ENCODE measurements at places on chromosomes 1 and 21.

GRCh38 chr1:161193561-161194235 is 5.2 kb downstream of the ADAMTS4 start:
- no peak for DNase-seq

GRCh38 chr1:7223334-7224080 is 438.3 kb downstream of the CAMTA1 start:
- DNase-seq = no peak

GRCh38 chr21:37534431-37534830 is 167.9 kb downstream of the DYRK1A start:
- DNase-seq = no peak

DNA sequence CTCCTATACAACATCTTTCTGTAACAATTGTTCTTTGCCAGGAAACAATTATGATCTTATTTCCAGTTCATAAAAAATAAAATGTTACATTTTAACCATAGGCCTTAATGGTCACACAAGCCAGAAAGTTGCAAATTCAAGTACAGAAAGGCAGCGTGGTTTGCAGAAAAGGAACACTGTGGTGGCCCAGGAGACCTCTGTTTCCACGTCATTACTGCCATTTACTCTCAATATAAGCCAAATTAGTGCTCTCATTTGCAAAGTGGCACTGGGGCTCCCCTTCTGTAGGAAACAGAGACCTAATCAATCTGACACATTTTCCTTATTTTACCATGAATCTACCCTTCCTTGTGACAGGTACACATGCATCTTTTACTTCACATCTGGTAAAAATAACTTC is 79.3 kb upstream of the TLR5 start:
- no peak for DNase-seq

- no peak for DNase-seq
Observed at GRCh38 chr1:163072658-163073057, 3.5 kb downstream of the RGS4 start.

GRCh38 chr1:161260376-161261260 is 2.1 kb downstream of the PCP4L1 start:
- DNase-seq = peak; percentile 62

DNA sequence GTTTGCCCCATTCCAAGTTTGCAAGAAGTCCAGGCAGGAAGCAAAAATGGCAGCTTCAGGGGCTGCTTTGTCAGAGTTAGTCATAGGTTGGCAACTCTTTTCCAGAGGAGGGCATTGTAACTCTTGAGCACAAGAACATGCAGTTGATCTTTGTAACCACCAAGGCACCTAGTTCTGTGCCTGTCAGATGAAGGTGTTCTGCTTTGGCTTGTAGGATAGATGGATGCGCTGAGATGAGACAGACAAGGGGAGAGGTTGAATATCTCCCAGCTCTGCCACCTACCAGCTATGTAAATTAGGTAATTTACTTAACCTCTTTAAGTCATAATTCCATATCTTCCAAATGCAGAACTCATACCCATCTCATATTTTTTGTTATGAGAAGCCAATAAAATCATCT is 89.3 kb downstream of the ZNF648 start:
- DNase-seq = no peak

DNA sequence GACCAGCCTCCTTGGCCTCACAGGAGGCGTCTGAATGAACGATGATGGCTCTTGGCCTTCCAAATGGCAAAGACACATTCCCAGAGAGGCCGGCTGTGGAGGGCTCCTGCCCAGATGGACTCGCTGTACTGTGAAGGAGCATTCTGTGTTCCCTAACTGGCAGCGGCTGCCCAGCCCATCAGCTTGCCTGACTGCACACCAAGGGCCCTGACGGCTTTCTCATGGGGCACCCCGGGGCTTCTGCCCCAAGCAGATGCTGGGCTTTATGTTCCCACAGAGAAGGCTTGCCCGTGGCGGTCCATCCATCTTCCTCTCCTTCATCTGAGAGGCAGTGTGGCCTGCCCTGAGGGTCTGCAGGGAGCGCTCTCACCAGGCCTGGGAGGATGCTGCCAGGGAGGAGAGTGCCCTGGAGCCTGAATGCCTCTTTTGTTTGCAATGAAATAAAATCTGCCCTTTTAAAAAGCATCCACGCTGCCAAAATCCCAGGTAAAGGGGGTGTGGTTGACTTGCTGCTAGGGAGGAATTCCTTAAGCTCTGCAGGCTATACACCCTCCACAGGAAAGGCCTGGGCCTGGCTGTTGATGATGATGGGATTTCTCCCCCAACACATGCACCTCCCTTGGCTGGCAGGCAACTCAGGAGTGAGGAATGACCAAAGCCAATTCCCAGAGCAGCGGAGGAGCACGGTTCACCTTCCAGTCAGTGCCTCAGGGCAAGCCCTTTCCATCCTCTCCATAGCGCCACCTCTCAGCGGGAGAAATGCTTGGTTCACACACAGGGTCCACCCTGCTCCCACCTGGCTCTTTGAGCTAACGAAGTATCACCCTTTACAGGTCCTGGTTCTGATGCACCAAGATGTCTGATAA is 84.6 kb upstream of the SSX2IP start:
- DNase-seq = no peak

- no peak for DNase-seq
Observed at GRCh38 chr1:90854397-90854924, 137.4 kb upstream of the BARHL2 start.

- DNase-seq = peak; percentile 48
Observed at GRCh38 chr1:180548686-180549317, 10.0 kb upstream of the OVAAL start.

DNA sequence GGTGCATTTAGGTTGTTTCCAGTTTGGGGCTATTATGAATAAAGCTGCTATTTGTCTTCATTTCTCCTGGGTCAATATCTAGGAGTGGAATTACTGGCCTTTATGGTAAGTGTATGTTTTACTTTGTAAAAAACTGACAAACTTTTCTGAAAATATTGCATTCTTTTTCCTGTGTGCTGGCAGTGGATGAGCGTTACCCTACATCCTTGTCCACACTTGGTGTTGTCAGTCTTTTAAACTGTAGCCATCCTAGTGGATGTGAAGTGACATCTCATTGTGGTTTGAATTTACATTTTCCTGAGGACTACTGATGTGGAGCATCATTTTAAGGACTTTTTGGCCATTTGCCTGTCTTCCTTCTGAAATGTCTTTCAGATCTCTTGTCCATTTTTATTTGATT is 35.9 kb downstream of the TRPM2 start:
- no peak for DNase-seq

DNA sequence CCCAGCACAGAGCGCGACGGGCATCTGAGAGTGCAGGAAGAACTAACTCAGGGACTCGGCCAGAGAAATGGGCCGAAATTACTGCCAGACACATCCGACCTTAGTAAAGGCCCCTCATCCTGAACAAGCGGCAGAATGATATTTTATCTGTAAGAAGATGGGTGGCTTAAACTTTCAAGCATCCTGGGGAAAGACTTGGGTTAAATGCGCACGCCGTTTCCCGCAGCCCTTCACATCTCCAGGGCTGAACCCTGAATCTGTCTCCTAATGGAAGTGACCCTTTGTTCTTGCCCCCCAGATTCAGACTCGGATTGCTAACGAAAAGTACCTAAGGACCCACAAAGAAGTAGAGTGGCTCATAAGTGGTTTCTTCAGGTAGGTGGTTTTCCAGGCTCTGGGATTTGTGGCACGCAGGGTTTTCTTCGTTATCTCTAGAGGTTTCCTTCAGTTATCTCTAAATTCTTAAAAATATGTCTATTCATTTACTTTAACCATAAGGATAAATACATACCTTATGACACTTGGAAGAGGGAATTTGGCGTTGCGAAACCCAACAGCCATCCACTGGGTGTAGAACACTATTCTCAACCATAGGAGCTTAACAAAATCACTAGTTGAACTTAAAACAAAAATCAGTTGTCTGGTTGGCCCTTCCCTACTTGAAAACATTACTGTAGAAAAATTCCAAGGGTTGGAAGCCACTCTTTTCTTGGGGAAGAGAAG is 627 bp downstream of the RIIAD1 start:
- no peak for DNase-seq

DNA sequence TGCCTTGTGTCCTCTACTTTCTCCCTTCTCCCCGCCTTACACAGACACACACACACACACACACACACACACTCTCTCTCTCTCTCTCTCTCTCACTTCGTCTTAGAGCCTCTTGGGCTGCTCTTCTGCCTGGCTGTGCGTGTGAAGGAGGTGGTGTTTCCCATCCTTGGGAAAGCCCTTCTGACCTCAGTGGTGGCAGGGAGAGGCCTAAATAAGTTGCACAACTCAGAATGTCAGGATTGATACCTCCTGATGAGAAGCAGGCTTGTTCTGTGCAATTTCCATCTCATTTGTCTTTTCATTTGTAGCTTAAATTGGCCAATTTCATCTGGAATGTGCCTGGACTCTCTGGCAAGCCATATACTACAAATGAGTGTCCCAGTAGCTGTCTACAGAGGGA is 25.0 kb downstream of the LRRN2 start:
- DNase-seq = no peak

- DNase-seq = no peak
Observed at GRCh38 chr1:230641346-230641745, 935 bp upstream of the COG2 start.

GRCh38 chr1:204602111-204602579 is 83.4 kb downstream of the LRRN2 start:
- DNase-seq = no peak

DNA sequence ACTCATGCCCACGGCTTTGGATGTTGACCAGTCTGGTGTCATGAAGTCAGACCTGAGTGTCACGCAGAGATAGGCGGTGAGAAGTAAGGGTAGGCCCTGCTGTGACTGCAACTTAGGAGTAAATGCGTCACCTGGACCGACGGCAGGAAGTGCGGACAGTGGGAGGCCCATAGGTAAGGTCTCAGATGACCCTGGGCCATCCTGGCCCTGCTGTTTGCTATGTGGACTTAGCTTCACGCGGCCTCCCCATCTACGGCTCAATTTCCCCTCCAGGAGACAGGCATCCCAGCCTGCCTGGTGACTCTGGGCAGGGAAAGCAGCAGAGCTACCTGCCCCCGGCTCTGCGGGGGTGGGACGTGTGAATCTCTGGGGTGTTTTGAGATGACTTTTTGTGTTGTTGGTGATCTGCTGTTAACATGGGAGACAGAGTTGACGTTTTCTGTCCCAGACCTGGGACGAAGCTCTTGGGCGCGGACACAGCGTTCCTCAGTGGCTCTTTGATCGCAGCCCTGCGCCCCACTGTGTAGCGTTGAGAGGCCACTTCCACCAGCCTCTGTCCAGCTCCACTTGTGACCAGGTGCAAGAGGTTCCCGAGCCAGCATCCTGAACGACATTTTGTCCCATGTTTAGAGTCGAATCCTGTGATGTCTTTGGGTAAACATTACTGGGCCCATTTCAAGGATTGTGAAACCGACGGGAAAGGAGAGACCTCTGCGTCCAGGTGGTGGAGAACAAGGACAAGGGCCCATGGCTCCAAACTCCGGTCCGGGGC is 39.9 kb downstream of the CRYAA start:
- DNase-seq = no peak

DNA sequence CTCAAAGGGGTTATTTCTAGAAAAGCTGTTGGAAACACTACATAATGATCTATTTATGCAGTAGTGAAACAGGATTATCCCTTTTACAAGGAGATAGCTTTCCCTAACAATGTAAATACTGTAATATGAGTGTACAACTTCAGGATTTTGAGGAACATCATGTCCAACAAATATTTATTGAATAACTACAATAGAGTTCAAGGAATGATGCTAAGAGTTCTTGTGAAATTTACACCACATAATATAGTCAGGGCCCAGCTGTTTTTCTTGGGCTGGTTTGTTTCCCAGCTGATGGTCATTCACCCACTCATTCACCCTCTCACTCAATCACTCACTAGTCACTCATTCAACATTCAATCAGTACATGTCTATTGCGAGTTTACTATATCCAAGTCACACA is 12.3 kb upstream of the LYPLAL1 start:
- no peak for DNase-seq

GRCh38 chr1:160406131-160406968 is 6.0 kb downstream of the VANGL2 start:
- DNase-seq = no peak

DNA sequence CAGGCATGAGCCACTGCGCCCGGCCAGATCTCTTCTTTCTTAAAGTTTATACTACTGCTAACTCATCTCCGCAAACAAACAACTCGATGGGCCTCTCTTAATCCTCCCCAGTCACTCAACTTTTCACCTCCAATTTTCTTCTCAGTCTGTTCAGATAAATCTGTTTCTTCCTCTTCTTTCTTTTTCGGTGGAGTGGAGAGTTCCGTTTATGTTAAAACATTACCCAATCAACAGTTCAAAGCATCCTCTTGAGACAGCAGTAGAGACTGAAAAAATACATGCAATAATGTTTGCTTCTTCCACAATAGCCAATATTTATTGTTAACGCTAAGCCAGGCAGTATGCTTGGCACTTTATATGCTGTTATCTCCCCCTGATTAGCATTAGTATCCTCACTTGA is 1.4 kb upstream of the ANKRD13C start:
- DNase-seq = no peak

GRCh38 chr1:214857716-214858115 is 224.8 kb upstream of the KCNK2 start:
- no peak for DNase-seq

GRCh38 chr1:156559086-156559796 is 13.1 kb downstream of the IQGAP3 start:
- no peak for DNase-seq

GRCh38 chr1:24141311-24141997 is 1.5 kb downstream of the IL22RA1 start:
- no peak for DNase-seq

- no peak for DNase-seq
Observed at GRCh38 chr1:178060789-178061556, 32.9 kb upstream of the RASAL2 start.

DNA sequence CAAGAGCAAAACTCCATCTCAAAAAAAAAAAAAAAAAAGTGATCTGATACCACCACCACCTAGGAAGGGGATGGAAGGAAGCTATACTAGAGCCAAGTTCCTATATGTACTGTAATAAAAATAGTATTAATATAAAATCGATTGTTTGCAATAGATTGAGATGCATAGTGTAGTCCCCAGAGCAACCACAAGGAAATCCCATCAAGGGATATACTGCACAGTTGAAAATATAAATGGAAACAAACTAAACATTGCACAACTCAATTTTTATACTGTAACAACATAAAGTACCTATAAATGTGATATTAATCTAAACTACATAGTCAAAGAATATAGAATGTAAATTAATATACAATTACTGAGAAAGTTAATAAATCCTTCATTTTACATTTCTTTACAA is 20.9 kb upstream of the PSMG1 start:
- no peak for DNase-seq

DNA sequence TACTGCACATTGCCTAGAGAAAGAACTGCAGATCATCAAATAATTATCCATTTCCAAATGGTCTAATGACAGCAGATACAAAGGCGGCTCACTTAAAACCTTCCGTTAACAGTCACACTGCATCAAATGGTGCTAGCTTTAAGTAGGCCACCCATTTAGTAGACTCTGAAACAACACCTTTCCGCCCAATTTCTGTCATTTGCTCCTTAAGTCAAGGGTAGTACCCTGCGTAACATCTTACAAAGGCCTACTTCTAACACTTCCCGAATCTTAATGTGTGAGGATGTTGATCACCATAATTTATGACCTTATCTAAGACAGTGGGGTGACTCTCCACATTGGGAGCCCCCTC is 692 bp upstream of the RALGPS2 start:
- no peak for DNase-seq

GRCh38 chr21:26804895-26805609 is 40.2 kb downstream of the ADAMTS1 start:
- DNase-seq = no peak

Measured in NCI-H2171 (cell line).